MM.1S (cell line): ENCODE measurements at places on chromosomes 5 and 9.

GRCh38 chr9:102518324-102518723 is 476.8 kb upstream of the CYLC2 start:
- no peak overlapping the region for H3K27ac ChIP-seq
- H3K36me3 ChIP-seq = no peaks in the 10 kb centered on the region
- DNase-seq = no peak
- no peak overlapping the region for H3K4me3 ChIP-seq
- no peaks in the 10 kb centered on the region for H3K27me3 ChIP-seq
- no peaks in the 10 kb centered on the region for H3K4me1 ChIP-seq

DNA sequence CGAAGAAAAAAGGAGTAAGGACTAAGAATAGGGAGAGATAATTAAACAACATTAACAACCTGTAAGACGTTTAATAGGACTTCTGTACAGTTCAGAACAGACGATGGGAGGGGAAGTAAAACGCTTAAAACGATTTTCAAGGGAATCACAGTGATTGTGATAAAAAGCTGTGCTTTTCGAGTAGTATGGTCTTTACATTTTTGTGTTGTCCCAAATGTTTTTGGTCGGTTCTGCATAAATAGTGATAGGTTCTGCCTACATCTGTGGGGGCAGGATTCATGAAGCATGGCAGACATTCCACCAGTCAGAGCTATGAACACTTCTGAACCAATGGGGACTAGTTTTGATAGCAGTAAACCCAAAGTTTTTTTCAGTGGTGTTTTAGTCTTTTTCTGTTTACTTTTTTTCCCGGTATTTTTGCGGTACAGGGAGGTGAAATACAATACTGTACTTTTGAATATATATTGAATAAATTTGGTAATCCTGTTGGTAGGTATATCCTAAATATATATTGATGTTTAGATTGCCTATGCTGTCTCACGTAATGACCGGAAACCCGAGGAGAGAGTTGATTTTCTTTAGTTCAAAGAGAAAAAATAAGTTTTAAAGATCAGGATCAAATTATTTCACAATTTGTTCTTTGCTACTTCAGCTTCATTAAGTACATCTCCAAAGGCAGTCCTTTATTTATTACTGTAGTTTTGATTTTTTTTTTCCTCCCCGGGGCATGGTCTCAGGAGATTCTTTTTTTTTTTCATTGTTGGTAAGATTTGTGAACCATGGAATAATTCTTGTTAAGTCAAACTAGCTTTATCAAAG is 1.3 kb downstream of the ERBIN start:
- H3K27me3 ChIP-seq = 0 out of 2 replicates have a peak, but pooled peaks cover 6% of the 10 kb centered on the region
- peaks cover 12% of the 10 kb centered on the region for H3K4me1 ChIP-seq
- peak overlapping the region; percentile 86 for H3K4me3 ChIP-seq
- H3K27ac ChIP-seq = peak overlapping the region; percentile 95; the same call in 1 of the 2 replicates

- no peak overlapping the region for H3K27ac ChIP-seq
- no peaks in the 10 kb centered on the region for H3K27me3 ChIP-seq
- no peak for DNase-seq
These were observed 10.5 kb upstream of the LHFPL2 start for GRCh38 chr5:78659114-78659513.

- no peaks in the 10 kb centered on the region for H3K27me3 ChIP-seq
- peak; percentile 35 for DNase-seq
- peak overlapping the region; percentile 81 for H3K4me3 ChIP-seq
- peak overlapping the region; percentile 46; the same call in 1 of the 2 replicates for H3K27ac ChIP-seq
- peaks cover 6% of the 10 kb centered on the region; the same call in 1 of the 2 replicates for H3K4me1 ChIP-seq
These were observed 1.6 kb downstream of the FER start for GRCh38 chr5:108749128-108749861.

- H3K4me3 ChIP-seq = no peak overlapping the region
- no peaks in the 10 kb centered on the region for H3K27me3 ChIP-seq
- no peaks in the 10 kb centered on the region for H3K36me3 ChIP-seq
- H3K27ac ChIP-seq = no peak overlapping the region
- no peak for DNase-seq
- H3K4me1 ChIP-seq = peaks cover 23% of the 10 kb centered on the region
These were observed 22.9 kb upstream of the SYK start for GRCh38 chr9:90778746-90779145.

DNA sequence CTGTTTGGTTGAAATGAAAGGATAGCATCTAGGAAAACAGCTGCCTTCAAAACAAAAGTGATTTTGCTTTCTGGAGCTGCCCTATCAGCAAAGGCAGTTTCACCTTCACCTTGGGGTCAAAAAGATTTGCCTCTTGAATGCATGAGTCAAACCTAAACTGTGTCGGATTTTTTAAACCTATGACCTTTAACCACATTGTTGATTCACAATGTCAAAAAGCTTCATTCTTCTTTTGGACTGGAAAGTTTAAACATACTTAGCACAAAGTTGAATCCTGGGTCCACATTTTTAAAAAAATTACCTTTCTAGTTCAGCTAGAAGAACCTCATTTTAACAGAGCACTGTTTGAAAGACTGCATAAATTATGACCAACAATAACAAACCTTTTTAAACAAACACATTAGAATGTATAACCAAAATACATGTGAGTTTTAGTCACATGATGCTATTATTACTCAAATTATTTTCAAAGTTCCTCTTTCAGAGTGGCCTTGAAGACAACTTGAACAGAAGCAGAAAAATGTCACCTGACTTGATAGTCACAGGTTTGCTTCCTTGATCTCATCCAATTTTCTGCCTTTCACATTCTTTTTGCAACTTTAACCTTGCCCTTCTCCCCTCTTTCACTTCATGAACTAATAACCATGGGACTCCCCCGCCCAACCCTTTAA is 109.7 kb upstream of the LHFPL2 start:
- peak overlapping the region; percentile 28; the same call in 1 of the 2 replicates for H3K27ac ChIP-seq
- peak; percentile 80 for DNase-seq
- H3K36me3 ChIP-seq = no peaks in the 10 kb centered on the region
- H3K4me1 ChIP-seq = peaks cover 30% of the 10 kb centered on the region

- H3K36me3 ChIP-seq = no peaks in the 10 kb centered on the region
- no peak overlapping the region for H3K27ac ChIP-seq
- H3K4me1 ChIP-seq = no peaks in the 10 kb centered on the region
- no peak overlapping the region for H3K4me3 ChIP-seq
- peak; percentile 17 for DNase-seq
These were observed 47.1 kb upstream of the AKNA start for GRCh38 chr9:114434878-114435311.

DNA sequence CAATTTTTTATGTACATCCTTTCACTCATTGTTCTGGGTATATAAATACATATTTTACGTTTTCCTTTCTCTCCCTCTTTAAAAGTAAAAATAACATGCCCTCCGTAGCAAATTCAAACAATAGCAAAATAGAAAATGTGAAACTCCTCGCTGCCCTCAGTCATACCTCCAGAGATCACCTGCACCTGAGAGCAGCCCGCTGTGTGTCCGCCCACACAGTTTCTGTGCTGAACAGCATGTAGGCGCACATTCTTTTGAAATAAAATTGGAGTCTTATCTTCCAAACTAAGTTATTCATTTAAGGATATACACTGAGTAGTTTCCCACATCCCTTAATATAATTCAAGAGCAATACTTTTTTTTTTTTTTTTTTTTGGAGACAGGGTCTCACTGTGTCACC is 255.7 kb downstream of the AOPEP start:
- H3K4me1 ChIP-seq = no peaks in the 10 kb centered on the region
- H3K36me3 ChIP-seq = no peaks in the 10 kb centered on the region
- H3K4me3 ChIP-seq = no peak overlapping the region
- no peak overlapping the region for H3K27ac ChIP-seq

- no peak overlapping the region for H3K27ac ChIP-seq
- H3K36me3 ChIP-seq = no peaks in the 10 kb centered on the region
- no peak for DNase-seq
- H3K4me3 ChIP-seq = no peak overlapping the region
These were observed 70.2 kb upstream of the LPCAT1 start for GRCh38 chr5:1593903-1594356.

- H3K36me3 ChIP-seq = no peaks in the 10 kb centered on the region
- H3K4me1 ChIP-seq = no peaks in the 10 kb centered on the region
- no peaks in the 10 kb centered on the region for H3K27me3 ChIP-seq
- H3K4me3 ChIP-seq = no peak overlapping the region
- H3K27ac ChIP-seq = no peak overlapping the region
- peak; percentile 54 for DNase-seq
These were observed 65.5 kb downstream of the EBF1 start for GRCh38 chr5:159034083-159034824.

GRCh38 chr5:114726131-114726530 is 364.3 kb downstream of the KCNN2 start:
- DNase-seq = no peak
- no peaks in the 10 kb centered on the region for H3K36me3 ChIP-seq
- no peaks in the 10 kb centered on the region for H3K27me3 ChIP-seq
- no peak overlapping the region for H3K4me3 ChIP-seq
- no peak overlapping the region for H3K27ac ChIP-seq
- H3K4me1 ChIP-seq = no peaks in the 10 kb centered on the region

- peaks cover 4% of the 10 kb centered on the region; the same call in 1 of the 2 replicates for H3K4me1 ChIP-seq
- no peak for DNase-seq
- H3K27ac ChIP-seq = no peak overlapping the region
- no peaks in the 10 kb centered on the region for H3K36me3 ChIP-seq
- H3K4me3 ChIP-seq = no peak overlapping the region
These were observed 29.5 kb downstream of the TGFBI start for GRCh38 chr5:136058039-136058971.

- DNase-seq = no peak
- no peaks in the 10 kb centered on the region for H3K36me3 ChIP-seq
- no peak overlapping the region for H3K4me3 ChIP-seq
- no peak overlapping the region for H3K27ac ChIP-seq
- no peaks in the 10 kb centered on the region for H3K27me3 ChIP-seq
These were observed 243.6 kb upstream of the PANK3 start for GRCh38 chr5:168822745-168823281.
